Osteoblast (primary cell): ENCODE measurements at places on chromosomes 5 and 9. TPM values are rescaled to one million over a fixed set of nuclear protein-coding genes. Genes with fewer than 3 reads are reported as not detected.
A peak's percentile ranks its signal among the peaks of the same experiment; 100 is the strongest.

GRCh38 chr5:145237843-145238242, 597.3 kb downstream of the PRELID2 start:
- DNase-seq, result no peak

GRCh38 chr5:51961154-51961562, 577.9 kb downstream of the ISL1 start:
- no peak for DNase-seq

The NIPAL4 gene
- total RNA-seq, result 0.36 TPM in 1 of 2 replicates, not detected in the other

The SOX30 gene
- total RNA-seq, result under 0.01 TPM in 2 replicates

The DENND1A gene
- total RNA-seq, result 14.1 and 15.9 TPM in 2 replicates

- peak; percentile 89 for DNase-seq
Measured at GRCh38 chr9:72271613-72272478, 93.2 kb downstream of the ZFAND5 start.

- no peak for DNase-seq
Measured at GRCh38 chr5:136516637-136517036, 151.3 kb upstream of the TRPC7 start.

- peak; percentile 84 for DNase-seq
Measured at GRCh38 chr9:90301277-90301653, 341.4 kb downstream of the DIRAS2 start.

GRCh38 chr9:69582544-69583297, 89.5 kb downstream of the APBA1 start:
- no peak for DNase-seq

The CYSRT1 gene
- 1.1 and 1.5 TPM in 2 replicates for total RNA-seq

The NPR3 gene
- 73.1 and 92.3 TPM in 2 replicates for total RNA-seq

- DNase-seq, result no peak
Measured at GRCh38 chr9:85112933-85113418, 443.4 kb downstream of the NTRK2 start.

The SLC1A3 gene
- total RNA-seq, result 45.2 and 76.9 TPM in 2 replicates

The PROP1 gene
- not detected in 2 replicates for total RNA-seq

DNA sequence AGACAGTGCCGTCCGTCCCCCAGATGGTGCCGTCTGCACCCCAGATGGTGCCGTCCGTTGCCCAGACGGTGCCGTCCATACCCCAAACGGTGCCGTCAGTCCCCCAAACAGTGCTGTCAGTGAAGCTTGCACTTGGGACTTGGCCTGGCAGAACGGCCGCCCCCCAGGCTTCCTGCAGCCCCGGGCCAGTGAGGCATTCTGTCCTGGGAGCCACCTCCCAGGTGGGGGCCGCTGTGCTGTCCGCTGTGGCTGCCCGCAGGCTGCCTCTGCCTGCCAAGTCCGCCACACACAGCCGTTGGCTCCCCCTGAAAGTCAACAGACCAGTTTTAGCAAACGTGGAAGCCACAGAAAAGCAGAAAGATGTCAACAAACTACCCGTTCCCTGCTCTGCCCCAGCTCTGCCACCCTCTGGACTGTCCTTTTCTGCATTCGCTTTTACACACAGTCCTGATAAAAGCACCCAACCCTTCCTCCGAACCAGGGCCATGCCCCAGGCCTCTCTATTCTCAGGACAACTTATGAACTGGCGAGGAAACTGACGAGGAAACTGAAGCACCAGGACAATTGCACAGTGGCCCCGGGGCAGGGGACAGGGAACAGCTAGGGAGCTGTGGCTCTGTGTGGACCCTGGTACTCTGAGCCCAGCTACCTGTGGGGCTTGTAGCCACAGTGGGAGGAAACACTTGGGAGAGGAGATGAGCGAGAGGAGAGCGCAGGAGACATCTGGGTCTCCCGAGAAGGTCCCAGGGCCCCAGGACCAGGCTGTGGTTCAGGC, 39.6 kb upstream of the RXRA start:
- DNase-seq, result peak; percentile 90

GRCh38 chr5:6713274-6714225, at the start of gene TENT4A:
Gene TENT4A, plus strand, starts transcription at chr5:6713432. Its CDS starts 552 bp downstream, at chr5:6713984.
- DNase-seq, result peak; percentile 99

GRCh38 chr9:82201196-82201595, 212.6 kb downstream of the SPATA31D1 start:
- DNase-seq, result no peak

GRCh38 chr9:18477121-18477660, 3.2 kb downstream of the ADAMTSL1 start:
- DNase-seq, result no peak

GRCh38 chr9:132175431-132175830, 13.6 kb downstream of the NTNG2 start:
- DNase-seq, result no peak
